ENCODE measurements at places on chromosomes 12 and 14. TPM values are rescaled to one million over a fixed set of nuclear protein-coding genes. Genes with fewer than 3 reads are reported as not detected.

Gene MGP
- 1.4 TPM for total RNA-seq

Gene EFS
- total RNA-seq, result 2.2 TPM

Gene IPO8
- 52.2 TPM for total RNA-seq

Gene RNASE7
- total RNA-seq, result not detected

Gene PLEKHH1
- total RNA-seq, result 3.1 TPM

Gene HOXC11
- 0.48 TPM for total RNA-seq

Gene OR4E2
- not detected for total RNA-seq

Gene OR6C2
- total RNA-seq, result not detected

Gene LRTM2
- 0.31 TPM for total RNA-seq

Gene EID3
- 4.0 TPM for total RNA-seq

Gene TSPAN31
- total RNA-seq, result 24.8 TPM

Gene INSM2
- 0.34 TPM for total RNA-seq

Gene CACNB3
- total RNA-seq, result 40.5 TPM

Gene DDN
- 0.41 TPM for total RNA-seq

Gene GYS2
- total RNA-seq, result not detected

Gene IFNG-AS1
- not detected for total RNA-seq

Gene CD9
- 3.1 TPM for total RNA-seq

Gene CEBPE
- not detected for total RNA-seq

Gene CATSPERB
- 14.9 TPM for total RNA-seq

Gene PTPRB
- total RNA-seq, result 0.03 TPM

Gene TSPAN11
- 28.9 TPM for total RNA-seq

Gene IL22
- total RNA-seq, result not detected

Gene ATG101
- 40.1 TPM for total RNA-seq

Gene AVPR1A
- 0.10 TPM for total RNA-seq

Gene ZDHHC22
- 0.25 TPM for total RNA-seq

Gene RERG
- total RNA-seq, result 1.5 TPM

Gene OTX2
- total RNA-seq, result 0.27 TPM

Gene POTEM
- total RNA-seq, result not detected

Gene TAS2R9
- total RNA-seq, result 1.3 TPM

Gene RAPGEF3
- total RNA-seq, result 6.0 TPM

Gene PARP11
- 15.7 TPM for total RNA-seq

Gene CD4
- total RNA-seq, result 1.3 TPM

Gene PIANP
- total RNA-seq, result 3.0 TPM

Gene SLC5A8
- total RNA-seq, result not detected

Gene SDR9C7
- total RNA-seq, result not detected

Gene TMEM233
- total RNA-seq, result 0.19 TPM

Gene FAM216A
- total RNA-seq, result 47.8 TPM

Gene SLC41A2
- 25.5 TPM for total RNA-seq

Gene GABARAPL1
- 110 TPM for total RNA-seq

Gene ZNF385A
- 8.6 TPM for total RNA-seq

Gene ERP27
- not detected for total RNA-seq

Gene KRT72
- 0.21 TPM for total RNA-seq

Gene TAS2R8
- total RNA-seq, result 0.38 TPM

Gene FAM181A
- total RNA-seq, result 10.2 TPM

Gene METTL1
- 14.2 TPM for total RNA-seq

Gene MMP19
- 3.1 TPM for total RNA-seq

Gene GPR132
- total RNA-seq, result 0.14 TPM
